Neural cell (in vitro differentiated cells): ENCODE measurements at places on chromosomes 3 and 15. TPM values are rescaled to one million over a fixed set of nuclear protein-coding genes. Genes with fewer than 3 reads are reported as not detected.

Gene ALDH1A2
- 0.24 and 0.72 TPM in 2 replicates for polyA plus RNA-seq

Gene GRK7
- polyA plus RNA-seq = 0.16 TPM in 1 of 2 replicates, not detected in the other

Gene CLRN1
- polyA plus RNA-seq = 0.18 and 0.27 TPM in 2 replicates

Gene DNAJB8
- not detected in 2 replicates for polyA plus RNA-seq

Gene ISL2
- not detected in 2 replicates for polyA plus RNA-seq

Gene COL7A1
- 45.3 and 53.6 TPM in 2 replicates for polyA plus RNA-seq

Gene AGTR1
- 1.3 and 1.9 TPM in 2 replicates for polyA plus RNA-seq

Gene DUOXA2
- polyA plus RNA-seq = not detected in 2 replicates

Gene PCBP4
- 251 and 327 TPM in 2 replicates for polyA plus RNA-seq

Gene SNX33
- 0.14 and 0.20 TPM in 2 replicates for polyA plus RNA-seq

Gene HIGD2B
- not detected in 2 replicates for polyA plus RNA-seq

Gene UPK1B
- not detected in 2 replicates for polyA plus RNA-seq

Gene RTP3
- not detected in 2 replicates for polyA plus RNA-seq

Gene NEK10
- 17.6 and 29.7 TPM in 2 replicates for polyA plus RNA-seq

Gene MOBP
- not detected in 2 replicates for polyA plus RNA-seq
